ENCODE measurements at places on chromosomes 16 and 17.

- no peak for DNase-seq
These were observed 16.5 kb downstream of the ANKRD11 start for GRCh38 chr16:89473791-89474414.

- no peak for DNase-seq
These were observed 35.3 kb downstream of the NPLOC4 start for GRCh38 chr17:81601525-81602120.

DNA sequence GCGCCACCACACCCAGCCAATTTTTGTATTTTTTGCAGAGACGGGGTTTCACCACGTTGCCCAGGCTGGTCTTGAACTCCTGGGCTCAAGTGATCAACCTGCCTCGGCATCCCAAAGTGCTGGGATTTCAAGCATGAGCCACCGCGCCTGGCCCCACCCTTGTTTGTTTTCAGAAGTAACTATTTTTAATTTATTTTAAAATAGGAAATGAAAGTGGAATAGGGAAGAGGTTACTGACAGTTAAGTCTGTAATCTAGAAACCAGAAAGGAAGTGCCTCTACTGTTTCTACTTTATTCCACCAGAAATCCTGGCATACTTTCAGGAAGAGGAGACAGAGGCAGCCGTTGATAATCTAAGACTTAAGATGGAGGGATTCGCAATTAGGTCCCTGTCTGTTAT, 225.6 kb downstream of the TANC2 start:
- DNase-seq = no peak

DNA sequence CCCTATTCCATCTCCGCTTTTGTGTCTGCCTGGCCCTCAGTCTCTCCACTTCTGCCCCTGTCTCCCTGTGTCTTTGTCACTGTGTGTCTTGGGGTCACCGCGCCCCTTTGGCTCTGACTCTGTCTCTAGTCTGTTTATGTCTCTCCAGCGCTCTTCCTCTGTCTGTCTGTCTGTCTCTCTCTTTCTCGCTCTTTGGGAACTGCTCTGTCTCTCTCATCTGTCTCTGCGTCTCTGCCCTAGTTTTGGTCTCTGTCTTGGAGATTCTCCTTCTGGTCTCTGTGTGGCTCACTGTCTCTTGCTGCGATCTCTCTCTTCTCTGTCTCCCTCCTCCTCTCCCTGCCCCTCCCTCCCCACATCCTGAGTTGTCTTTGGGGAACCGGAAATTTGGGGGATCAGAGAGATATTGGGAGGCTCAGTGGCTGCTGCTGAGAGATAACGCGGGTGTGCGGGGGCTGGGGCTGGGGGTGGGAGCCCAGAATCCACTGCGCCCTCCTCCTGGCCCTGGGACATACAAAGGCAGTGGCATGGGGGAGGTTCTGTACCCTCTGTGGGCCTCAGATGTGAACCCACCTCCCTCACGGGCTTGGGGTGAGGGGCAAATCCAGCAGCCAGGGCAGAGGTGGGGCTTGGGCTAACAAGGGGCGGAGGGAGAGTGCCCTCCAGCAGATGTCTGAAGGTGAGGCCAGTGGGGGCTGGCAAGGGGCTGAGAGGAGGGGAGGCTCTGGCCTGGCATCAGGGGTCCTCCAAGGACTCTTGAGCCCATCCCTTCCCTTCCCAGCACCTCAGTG, 24.4 kb downstream of the LAT start:
- DNase-seq = no peak

GRCh38 chr17:44074231-44074910, 3.8 kb downstream of the G6PC3 start:
- no peak for DNase-seq

DNA sequence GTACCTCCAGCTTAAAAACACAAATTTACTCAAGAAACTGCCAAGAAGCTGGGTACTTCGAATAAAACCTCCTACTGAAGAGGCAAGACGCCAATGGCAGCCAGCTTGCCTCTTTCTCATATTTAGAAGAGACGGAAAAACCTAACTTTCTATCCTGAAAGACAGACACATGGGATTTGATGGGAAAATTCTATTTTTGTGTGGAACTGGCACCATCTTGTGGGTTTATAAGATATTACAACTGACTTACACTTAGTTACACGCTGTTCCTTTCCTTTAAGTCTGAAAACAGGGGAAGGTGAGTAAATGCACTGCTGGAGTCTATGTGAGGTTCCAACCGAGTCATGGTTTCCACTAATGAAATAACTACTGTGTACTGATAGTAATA, 10.3 kb downstream of the ZNF18 start:
- no peak for DNase-seq

DNA sequence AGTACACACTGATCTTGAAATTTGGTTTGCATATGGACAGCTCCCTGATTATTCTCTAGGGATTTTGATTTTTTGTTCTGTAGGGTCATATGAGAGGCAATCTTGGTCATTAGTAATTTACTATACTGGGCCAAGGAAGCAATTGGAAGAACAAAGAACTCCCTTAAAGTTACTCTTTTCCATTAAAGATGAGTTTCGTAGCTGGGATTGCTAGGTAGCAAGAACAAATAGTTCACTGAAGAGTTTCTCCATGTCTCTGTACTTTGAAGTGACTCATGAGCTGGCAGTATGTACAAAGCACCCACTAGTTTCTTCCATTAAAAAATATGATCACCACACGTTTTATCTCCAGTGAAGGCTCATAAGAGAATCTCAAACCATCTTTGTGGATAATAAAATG, 6.2 kb upstream of the BCAS3 start:
- no peak for DNase-seq

GRCh38 chr16:83701494-83701893, 106.3 kb upstream of the HSBP1 start:
- no peak for DNase-seq

GRCh38 chr17:693791-694638, 20.6 kb downstream of the VPS53 start:
- DNase-seq = no peak

DNA sequence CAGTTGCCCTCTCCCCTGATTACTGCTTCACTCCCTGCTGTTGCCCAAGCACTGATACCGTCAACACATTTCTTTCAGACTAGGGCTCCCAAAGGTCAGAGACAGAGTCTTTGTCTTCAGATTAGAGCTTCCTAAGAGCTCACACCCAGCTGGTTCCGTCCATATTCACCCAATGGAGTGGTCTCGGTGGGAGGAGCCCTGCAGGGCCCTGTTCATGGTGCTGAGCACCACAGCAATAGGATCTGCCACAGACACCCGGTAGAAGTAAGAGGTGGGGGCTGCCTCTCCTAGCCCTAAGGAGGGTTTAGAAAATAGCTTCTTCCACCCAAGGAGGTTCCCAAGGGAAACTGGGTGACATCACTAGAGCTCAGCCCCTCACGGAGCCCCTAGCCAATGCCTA, 128.3 kb downstream of the CCDC144A start:
- no peak for DNase-seq

GRCh38 chr17:51298508-51299371, 38.4 kb downstream of the UTP18 start:
- no peak for DNase-seq

DNA sequence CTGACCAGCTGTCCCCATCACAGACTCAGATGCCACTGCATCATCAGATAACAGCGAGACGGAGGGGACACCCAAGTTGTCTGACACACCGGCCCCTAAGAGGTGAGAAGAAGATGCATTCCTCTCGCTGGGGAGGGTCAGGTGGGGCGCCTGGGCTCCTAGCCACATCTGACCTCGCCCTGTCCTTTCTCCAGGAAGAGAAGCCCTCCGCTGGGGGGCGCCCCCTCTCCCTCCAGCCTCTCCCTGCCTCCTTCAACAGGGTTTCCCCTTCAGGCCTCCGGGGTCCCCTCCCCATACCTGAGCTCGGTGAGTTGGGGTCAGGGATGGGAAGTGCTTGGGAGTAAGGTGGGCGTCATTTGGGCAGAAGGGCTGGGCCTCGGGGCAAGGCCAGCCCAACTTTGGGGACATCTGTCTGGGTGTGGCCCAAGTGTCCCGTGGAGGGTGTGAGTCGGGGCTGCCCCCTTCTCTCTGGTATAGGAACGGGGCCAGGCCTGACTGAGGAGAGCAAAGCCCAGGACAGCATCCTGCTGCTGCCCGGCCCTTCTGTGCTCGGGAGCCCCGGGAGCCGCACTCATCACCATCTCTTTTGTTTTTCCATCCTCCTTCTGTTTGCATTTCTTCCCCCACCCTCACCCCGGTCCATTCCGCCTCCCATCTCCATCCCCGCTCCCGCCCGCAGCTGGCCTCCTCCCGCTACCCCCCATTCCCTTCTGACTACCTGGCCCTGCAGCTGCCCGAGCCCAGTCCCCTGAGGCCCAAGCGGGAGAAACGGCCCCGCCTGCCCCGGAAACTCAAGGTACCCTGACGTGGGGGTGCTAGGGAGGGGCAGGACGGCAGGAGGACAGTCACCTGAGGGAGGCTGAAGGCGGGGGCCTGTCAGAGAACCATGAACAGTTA, 4.9 kb downstream of the INO80E start:
- DNase-seq = no peak

GRCh38 chr17:40153603-40154236, 13.4 kb downstream of the CASC3 start:
- no peak for DNase-seq

GRCh38 chr16:86942151-86943051, 364.1 kb downstream of the FOXL1 start:
- DNase-seq = no peak

DNA sequence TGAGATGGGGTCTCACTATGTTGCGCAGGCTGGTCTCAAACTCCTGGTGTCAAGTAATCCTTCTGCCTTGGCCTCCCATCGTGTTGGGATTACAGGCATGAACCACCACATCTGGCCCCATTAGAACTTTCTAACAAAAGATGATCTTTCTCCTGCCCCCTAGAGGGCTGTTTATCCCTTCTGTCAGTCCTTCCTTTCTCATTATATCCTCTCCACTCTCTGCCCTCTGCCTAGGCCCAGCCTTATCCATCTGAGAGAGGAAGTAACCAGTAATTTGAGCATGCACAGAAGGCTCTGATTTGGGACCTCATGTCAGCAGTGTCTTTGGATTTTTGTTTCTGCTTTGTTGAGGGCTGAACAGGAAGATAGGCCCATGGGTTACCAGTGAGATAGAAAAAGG, 4.4 kb upstream of the DHX40 start:
- no peak for DNase-seq

GRCh38 chr17:45436161-45436560, 3.5 kb upstream of the ARHGAP27 start:
- no peak for DNase-seq

GRCh38 chr17:49022391-49022941, 25.3 kb downstream of the IGF2BP1 start:
- DNase-seq = no peak

- DNase-seq = no peak
These were observed 9.1 kb downstream of the TSPOAP1 start for GRCh38 chr17:58319173-58320162.

- DNase-seq = no peak
These were observed 112.6 kb upstream of the IRX5 start for GRCh38 chr16:54817940-54818574.

DNA sequence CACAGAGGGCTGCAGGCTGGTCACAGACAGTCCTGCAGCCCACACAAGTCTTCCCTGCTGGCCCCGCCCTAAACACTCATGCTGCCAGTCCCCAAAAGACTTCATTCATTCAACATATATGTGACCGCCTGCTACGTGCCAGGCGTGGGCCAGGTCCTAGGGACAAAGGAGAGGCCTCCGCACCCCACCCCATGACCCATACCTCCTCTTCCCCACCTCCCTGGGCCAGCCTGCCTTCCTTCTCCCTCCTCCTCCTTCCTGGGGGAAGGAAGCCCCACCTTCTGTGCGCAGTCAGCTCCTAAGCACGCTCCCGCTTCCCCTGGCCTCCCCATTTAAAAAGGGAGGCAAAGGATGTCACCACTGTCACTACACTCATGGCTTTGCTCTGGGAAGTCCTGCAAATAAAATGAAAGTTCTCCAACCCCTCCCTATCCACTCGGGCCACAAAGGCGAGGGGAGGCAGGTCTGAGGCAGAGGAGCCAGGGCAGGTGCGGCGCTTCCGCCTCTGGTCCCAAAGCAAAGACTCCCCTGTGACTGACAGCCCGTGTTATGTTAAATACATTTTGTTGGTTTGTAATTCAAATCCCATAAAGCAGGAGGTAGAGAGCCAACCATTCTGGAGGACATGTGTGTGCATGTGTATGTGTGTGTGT, 9.0 kb downstream of the DNAAF8 start:
- DNase-seq = no peak

- DNase-seq = no peak
These were observed 938.9 kb downstream of the CDH11 start for GRCh38 chr16:64182985-64183384.

GRCh38 chr16:10554569-10554968, 25.8 kb downstream of the EMP2 start:
- no peak for DNase-seq

DNA sequence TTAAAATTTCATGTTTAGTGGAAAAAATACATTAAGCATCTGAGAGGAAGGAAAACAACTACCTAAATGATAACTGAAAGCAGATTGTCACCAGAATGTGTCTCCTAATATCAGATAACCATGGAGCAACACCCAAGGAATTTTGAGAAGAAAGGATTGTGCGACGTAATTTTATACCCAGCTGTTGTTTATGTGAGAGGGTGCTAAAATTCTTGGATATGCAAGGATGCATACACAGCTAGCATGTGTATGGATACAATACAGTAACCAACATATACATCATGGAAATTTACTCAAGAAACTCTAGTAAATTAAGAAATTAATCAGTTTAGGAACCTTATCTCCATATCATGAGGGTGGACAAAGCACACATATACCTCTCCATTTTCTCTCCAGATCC, 290.9 kb downstream of the HS3ST3A1 start:
- DNase-seq = no peak

DNA sequence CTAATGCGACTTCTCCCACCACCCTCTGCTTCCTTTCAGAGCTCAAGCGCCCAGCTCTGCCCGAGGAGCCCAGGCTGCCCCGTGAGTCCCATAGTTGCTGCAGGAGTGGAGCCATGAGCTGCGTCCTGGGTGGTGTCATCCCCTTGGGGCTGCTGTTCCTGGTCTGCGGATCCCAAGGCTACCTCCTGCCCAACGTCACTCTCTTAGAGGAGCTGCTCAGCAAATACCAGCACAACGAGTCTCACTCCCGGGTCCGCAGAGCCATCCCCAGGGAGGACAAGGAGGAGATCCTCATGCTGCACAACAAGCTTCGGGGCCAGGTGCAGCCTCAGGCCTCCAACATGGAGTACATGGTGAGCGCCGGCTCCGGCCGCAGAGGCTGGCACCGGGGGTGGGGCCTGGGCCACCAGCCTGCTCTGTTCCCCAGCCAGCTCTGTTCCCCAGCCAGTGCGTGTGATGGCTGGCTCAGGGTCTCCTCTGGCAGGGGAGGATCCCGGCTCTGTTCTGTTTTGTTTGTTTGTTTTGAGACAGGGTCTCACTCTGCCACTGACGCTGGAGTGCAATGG, 18.7 kb downstream of the CRISPLD2 start:
- no peak for DNase-seq

- no peak for DNase-seq
These were observed 225.9 kb upstream of the PMFBP1 start for GRCh38 chr16:72397876-72398275.

- no peak for DNase-seq
These were observed 218.9 kb downstream of the USP22 start for GRCh38 chr17:20823905-20824304.

GRCh38 chr16:6279286-6279685, 1053.4 kb upstream of the RBFOX1 start:
- no peak for DNase-seq

GRCh38 chr16:23145186-23145585, 4.1 kb downstream of the USP31 start:
- DNase-seq = no peak

GRCh38 chr17:81733507-81734404, 21.7 kb downstream of the SLC25A10 start:
- no peak for DNase-seq

All from vagina (tissue), 2 donors.